ENCODE measurements at places on chromosomes 13 and 19.

DNA sequence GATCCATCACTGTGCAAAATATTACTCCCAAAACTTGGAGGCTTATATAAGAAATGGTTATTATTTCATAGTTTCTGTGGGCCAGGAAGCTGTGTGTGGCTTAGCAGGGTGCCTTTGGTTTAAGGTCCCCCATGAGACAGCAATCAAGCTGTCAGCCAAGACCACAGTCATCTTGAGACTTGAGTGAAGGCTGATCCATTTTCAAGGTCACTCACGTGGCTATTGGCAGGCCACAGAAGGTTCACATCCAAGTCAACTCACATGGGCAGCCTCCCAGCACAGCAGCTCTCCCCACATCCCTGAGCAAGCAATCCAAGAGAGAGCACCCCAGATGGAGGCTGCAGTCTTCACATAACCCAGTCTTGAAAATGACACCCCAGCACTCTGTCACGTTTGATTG lies 537.4 kb downstream of the MYO16 start:
- no peak for DNase-seq

DNA sequence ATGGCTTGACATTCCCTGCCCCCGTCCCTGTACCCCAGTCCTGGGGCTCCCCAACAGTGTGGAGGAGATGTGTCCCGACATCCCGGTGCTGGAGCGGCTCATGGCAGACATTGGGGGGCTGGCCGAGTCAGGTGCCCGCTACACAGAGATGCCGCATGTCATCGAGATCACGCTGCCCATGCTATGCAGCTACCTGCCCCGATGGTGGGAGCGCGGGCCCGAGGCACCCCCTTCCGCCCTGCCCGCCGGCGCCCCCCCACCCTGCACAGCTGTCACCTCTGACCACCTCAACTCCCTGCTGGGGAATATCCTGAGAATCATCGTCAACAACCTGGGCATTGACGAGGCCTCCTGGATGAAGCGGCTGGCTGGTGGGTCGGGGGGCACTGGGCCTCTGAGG lies 83.8 kb downstream of the RYR1 start:
- no peak for DNase-seq

DNA sequence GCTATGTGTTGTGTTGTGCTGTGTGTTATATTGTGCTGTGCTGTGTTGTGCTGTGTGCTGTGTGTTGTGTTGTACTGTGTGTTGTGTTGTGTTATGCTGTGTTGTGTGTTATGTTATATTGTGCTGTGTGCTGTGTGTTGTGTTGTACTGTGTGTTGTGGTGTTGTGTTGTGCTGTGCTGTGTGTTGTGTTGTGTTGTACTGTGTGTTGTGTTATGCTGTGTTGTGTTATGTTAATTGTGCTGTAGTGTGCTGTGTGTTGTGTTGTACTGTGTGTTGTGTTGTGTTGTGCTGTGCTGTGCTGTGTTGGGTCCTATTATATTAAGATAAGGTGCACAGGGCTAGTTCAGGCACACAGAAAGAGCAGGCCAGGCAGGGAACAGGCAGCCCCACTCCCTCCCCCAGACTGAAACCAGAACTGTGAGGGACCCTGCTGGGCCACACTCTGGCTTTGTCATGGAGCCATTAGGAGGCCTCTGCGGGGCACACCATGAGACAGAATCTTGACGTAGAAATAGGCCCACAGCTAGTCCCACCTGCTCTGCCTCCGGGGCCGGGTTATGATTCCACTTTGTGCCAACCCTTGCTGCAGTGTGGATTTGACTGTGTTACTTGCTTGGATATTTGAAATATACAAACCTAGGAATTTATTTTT lies 12.1 kb downstream of the SOX1 start:
- DNase-seq = no peak

GRCh38 chr13:75675421-75675820 lies 39.3 kb downstream of the LMO7 start:
- DNase-seq = no peak

DNA sequence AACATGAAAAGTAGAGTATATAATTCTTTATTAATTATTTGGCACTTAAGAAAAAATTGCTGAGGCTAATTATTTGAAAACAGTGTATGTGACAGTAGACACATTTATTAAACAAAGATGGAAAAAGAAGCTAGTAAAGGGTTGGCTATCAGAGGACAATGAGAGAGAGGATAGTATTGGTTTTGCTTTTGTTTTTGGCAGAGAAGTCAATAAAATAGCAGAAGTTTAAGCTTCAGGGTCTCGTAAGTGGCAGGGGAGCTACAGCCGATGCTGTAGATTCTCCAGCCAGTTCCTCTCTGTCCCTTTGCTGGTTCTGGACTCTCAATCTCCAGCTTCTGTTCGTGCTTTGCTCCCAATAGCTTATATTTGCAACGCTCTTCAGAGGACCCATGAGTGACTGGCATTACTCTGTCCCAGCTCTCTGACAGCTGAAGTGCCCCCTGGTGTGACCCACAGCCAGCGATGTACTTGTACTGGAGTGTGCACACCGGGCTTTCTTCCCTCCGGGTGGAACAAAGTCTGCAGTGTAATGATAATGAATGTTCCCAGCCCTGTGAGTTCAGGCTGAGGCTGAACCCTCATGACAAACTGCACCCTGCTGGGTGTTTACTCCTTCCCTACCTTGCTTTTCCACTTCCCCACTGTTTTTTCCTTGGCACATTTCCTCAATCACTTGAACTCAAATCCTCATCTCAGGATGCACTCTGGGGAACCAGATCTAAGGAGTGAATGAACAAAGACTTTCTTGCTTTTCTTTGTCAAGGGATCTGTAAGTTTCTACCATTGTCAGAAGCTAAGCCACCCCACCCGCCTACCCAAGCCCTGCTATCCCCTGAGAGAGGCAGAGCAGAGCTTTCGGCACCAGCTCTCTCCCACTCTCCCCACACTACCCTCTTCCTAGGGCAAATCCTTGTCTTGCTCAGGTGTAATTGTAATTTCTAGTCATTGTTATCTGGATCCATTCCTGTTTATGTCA lies 254.8 kb downstream of the LHFPL6 start:
- DNase-seq = no peak

DNA sequence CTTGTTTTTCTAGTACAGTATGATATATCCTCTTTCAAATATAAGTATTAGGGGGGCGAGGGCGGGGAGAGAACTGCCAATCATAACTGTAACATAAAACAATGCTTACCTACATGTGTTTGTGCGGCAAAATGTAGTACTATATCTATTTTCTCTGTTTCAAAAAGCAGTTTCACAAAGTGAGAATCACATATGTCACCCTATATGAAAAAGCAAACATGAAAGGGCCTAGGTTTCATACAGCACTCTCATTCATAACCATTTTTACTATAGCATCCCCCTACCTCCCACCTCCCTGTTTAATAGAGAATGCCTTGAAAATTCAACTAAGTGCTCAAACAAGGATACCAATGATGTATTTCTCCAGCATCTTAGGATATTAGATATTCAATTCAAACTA lies 5.2 kb downstream of the TGDS start:
- DNase-seq = no peak

Data from upper lobe of right lung (tissue), 1 donor.